ENCODE measurements at places on chromosomes 2 and 18.
A peak's percentile ranks its signal among the peaks of the same experiment; 100 is the strongest.

- DNase-seq, result no peak
Observed at GRCh38 chr2:145020694-145021093, 500.8 kb upstream of the ZEB2 start.

GRCh38 chr18:72727038-72727655 is 140.6 kb downstream of the NETO1 start:
- no peak for DNase-seq

GRCh38 chr2:234285541-234285940 is 211.3 kb downstream of the ARL4C start:
- no peak for DNase-seq

GRCh38 chr2:159960414-159960813 is 102.0 kb downstream of the PLA2R1 start:
- DNase-seq, result peak; percentile 65

DNA sequence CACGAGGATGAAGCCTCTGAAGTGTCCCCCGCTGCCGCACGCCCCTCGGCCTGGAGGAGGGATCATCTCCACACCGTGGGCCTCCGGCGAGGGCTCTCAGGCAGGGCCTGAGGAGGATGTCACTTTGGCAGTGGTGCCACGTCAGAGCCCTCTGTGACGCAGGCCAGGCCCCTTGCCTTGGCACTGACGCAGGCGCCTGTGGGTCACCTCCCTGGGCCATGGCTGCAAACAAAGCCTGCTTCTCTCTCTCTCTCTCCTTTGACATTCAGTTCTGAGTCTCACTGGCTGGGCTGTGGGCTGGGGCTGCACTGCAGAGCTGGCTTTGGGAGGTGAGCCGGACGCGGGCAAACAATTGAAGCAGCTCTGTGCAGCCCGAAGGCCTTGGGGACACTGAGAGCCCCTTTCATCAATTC is 273.7 kb downstream of the TWIST2 start:
- no peak for DNase-seq

DNA sequence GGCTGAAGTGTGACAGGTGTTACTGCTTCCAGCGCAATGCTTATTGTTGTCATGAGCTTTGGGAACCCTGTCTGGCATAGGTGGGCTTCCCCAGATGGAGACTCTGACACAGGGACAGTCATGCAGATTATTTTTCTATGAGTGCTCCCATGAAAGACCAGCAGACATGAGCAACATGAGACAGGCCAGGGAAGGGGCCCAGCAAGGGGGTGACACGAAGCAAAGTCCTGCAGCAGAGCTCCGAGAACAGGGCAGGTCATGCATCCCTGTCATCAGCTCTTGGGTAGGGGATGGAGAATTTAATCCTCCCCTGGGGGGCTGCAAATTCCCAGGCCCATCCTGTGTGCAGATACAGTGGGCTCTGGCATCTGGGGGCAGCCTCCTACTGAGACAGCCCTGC is 77.4 kb downstream of the CTAGE1 start:
- no peak for DNase-seq

DNA sequence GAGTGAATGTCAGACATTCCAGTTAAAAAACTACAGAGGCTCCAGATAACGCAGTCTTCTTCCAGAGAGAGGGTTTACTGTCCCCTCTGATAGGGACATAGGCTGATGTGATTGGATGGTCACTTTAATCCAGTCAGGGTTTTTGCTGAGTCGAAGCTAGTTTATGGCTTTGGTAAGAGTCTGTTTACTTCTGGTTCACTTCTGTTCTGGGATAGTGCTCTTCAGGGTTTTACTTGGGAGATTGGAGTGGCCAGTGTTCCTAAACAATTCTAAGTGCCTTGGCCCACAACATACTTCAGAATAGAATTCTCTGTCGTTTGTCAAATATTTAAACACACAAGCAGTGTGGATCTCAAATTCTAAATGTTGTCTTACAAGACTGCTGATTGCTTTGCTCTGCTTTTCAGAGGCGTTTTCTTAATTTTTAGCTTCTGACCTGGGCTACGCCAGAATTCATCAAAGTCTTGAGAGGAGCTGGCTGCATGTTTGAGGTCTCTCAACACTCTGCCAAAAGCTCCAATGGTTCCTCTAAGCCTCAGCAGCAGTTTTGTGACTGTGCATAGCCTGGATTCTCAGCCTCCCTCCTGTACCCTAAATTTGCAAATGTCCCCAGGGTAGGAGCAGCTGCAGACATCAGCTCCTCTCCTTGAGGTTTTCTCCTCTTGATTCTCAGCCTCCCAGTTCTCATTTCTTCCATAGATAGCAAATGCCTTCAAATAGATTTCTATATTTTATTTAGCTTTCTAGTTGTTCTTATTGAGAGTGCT is 105.8 kb downstream of the BABAM2 start:
- no peak for DNase-seq

GRCh38 chr18:32958746-32959145 is 185.9 kb upstream of the KLHL14 start:
- no peak for DNase-seq

DNA sequence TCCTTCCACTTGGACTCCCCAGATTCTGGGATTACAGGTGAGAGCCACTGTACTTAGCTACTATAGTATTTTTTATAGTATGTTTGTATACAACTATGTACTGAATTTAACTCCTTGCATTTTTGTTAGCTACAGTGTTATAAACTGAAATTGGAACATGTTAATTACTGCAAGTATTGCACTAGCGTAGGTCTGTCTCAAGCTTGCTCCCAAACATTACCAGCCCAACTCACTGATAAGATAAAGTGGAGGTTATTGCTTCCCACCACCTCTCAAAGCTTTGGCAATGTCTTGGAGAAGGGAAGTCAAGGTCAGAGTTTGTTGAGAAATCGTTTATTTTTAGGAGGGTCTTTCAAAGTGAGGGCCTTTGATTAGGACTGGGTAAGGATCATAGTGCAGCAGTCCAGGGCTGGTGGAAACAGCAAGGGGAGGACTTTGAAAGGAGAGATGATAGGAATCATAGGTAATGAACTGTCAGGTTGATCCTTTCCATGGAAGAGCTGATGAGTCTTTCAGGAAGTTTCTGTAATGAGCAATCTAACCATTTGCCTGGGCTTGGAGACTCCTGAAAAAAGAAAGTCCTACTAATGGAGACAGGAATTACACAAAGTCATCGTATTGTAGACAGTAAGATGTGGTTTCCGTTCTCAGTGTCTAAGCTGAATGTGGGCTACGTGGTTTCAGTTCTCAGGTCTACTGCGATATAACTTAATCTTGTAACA is 257.1 kb downstream of the MYO3B start:
- DNase-seq, result no peak

DNA sequence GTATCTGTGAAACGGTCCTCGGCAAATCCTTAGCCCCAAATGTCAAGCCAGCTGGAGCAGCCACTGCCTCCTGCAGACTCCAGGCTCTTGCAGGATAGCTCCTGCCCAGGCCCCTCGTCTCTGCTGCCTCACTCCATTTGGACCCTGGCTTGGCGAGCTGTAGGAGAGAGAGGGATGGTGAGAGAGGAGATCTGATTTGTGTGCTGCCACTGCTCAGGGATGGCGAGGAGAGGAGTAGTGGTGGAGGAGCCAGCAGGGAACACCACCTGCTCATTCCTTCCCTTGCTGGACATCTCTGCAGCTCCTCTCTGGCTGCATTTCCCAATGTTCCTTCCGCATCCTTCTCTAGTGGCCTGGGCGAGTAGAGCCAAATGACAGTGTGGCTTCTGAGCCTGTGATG is 109.1 kb upstream of the NCK2 start:
- DNase-seq, result no peak

- DNase-seq, result no peak
Observed at GRCh38 chr18:31426021-31426420, 21.5 kb upstream of the DSG3 start.

GRCh38 chr2:25328152-25329085 is 13.3 kb downstream of the DNMT3A start:
- no peak for DNase-seq

DNA sequence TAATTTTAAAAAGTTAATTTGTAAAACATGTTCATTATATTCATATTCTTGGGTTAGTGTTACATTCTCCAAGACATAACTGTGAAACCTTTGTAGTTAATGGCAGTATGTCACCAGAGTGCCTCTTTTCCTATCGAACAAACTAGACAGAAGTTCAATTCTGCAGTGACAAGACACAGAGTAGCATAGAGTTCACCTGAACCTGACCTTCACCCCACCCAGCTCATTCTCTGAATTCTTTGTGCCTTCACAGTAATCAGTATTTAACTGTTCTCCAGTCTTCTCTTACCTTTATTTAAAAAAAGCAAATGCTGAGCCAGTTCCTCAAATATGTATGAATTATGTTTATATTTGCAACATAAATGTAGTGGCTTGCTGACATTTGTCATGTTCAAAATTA is 52.9 kb upstream of the CHMP1B start:
- DNase-seq, result no peak

DNA sequence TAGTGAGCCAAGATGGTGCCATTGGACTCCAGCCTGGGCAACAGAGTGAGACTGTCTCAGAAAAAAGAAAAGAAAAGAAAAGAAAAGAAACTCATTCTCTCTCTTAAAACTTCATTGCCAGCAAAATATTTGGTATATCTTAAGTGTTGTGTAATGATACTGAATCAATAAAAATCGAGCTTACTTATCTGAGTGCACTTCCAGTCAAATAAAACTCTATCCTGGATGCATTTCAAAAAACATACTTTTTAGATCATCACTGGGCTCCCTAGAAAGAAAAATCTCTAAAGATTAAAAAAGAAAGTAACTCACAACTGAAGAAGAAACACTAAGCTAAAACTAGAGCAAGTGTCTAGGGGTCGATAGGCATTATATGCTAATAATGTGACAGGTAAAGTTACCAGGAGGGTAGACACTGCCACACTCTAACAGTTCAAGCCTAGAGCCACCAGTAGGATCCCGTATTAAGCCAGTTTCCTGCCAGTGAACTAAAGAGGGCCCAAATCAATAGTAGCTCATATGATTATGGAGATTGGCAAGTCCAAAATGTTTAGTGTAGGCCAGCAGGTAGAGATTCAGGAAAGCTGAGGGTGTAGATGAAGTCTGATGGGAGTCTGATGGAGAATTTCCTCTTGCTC is 242.1 kb upstream of the CYRIA start:
- DNase-seq, result no peak

GRCh38 chr18:46320297-46320696 is 216.1 kb downstream of the HAUS1 start:
- DNase-seq, result no peak

DNA sequence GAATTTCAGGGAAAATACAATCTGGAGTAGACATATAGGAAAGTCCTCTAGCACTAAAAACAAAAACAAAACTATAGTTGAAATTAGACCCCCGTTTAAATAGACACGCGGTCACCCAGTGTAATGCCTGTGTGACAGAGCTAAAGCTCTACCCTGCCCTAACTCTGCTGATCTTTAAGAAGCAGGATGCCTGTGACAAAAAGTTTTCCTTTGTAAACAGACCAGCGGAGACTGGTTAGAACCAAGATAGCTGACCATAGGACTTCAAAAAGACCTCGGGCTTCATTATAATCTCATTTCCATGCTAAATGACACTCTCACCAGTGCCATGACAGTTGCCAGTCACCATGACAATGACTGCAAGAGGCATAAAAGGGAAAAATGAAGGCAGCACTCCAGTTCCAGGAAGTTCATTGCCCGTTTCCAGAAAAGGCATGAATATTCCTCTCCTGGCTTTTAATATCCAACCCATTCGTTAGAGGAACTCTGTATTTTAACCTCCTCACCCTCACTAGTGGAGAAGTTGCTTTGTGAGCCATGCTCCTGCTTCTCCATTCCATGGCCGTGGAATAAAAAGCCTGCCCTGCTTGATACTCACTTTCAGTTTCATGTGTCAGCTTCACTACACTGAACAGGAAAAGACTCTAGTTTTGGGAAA is 157.2 kb upstream of the COPS8 start:
- DNase-seq, result no peak
